ENCODE measurements at places on chromosomes 12 and 14. TPM values are rescaled to one million over a fixed set of nuclear protein-coding genes. Genes with fewer than 3 reads are reported as not detected.

Gene HAL
- total RNA-seq: not detected

- no peak for DNase-seq
These were observed 210.4 kb downstream of the DPY19L2 start for GRCh38 chr12:63457857-63458256.

- DNase-seq: no peak
These were observed 126.6 kb upstream of the BCL2L14 start for GRCh38 chr12:11943919-11944700.

Gene TC2N
- 49.2 TPM for total RNA-seq

GRCh38 chr12:32489070-32489469, 89.7 kb downstream of the FGD4 start:
- no peak for DNase-seq

Gene SUPT16H
- total RNA-seq: 74.5 TPM

DNA sequence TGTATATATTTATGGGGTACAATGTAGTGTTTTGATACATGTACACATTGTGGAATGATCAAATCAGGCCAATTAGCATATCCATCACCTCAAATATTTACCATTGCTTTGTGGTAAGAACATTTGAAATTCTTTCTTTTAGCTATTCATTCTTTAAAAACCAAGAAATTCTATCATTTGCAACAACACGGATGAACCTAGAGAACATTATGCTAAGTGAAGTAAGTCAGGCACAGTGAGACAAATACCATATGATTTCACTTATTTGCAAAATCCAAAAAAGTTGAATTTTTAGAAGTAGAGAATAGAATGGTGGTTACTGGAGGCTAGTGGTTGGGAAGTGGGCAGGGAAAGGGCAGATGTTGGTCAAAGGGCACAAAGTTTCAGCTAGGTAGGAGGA, 129.3 kb upstream of the PTPRQ start:
- DNase-seq: no peak

DNA sequence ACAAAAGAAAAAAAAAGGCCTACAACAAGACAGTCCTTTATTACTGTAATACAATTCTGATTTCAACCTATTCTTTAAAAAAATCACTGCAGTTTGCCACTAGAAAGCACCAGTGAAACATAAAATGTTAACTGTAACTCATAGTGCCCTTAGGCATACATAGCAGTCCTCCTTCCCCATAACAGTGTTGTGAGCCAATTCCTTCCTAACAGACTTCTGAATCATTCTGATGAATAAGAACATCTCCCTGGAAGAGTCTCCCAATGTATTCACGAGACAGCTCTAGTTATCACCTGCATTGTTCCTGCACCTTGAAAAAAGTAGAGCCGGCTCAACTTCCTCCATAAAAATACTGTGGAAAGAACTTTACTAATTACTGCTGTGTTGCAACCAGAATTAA, 213.6 kb upstream of the FSCB start:
- DNase-seq: no peak

Gene KRT77
- total RNA-seq: not detected

- DNase-seq: peak; percentile 34
These were observed 2.5 kb downstream of the MYH7 start for GRCh38 chr14:23432946-23433345.

DNA sequence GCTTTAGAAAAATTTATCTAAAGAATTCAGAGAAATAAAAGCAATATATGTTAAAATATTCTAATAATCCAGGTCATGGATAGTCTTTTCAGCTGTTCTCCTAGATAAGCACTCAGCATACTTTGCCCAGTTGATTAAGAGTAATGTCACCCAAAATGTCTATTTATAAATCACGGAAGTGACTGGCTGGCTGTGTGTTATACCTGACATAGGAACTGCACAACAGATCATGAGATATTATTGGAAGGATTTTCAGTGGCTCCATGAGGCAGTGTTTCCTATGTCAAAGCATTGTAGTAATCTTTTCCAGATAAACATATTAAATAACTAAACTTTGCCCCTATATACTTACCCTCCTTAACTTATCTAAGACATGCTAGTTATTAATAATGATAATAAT, 128.8 kb downstream of the ITPR2 start:
- no peak for DNase-seq

DNA sequence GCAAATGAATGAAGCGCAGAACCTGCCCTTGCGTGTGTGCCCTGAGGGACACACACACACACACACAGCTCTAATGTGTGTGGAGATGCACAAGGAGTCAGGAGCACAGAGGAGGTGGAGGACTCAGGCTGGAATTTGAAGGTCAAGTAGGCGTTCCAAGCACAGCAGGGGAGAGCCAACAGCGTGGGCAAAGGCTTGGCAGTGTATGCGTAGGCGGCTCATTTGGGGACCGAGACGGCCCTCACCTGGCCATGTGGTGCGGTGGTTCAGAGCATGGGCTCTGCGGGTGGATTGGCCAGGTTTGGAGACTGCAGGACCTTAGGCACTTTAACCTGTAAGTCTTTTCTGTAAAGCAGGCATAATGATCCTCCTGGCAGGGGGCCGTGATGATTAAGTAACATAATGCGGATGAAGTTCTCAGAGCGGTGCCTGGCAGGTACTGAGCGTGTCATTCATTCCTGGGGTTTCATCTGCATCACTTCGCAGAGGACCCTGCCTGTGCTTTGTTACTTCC, 69.5 kb upstream of the SLC24A4 start:
- no peak for DNase-seq

DNA sequence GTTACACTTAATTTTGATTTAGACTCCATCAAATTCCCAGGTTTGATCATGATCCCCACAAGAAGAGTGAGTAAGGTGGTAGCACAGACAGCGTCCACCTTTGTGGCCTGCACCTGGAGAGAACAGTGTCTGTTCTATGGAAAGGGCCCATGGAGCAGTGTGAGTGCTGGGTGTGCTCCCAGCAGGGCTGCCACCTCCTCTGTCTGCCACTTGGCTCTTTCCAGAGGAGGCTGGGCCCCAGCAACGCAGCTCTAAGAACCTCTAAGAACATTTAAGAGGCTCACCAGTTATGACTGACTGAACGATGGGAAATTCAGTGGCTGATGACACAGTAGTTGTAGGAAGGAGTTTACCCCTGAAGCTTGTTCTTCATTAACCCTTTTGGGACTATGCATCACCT, 17.3 kb downstream of the VDR start:
- no peak for DNase-seq

GRCh38 chr12:79555028-79555925, 135.5 kb downstream of the PAWR start:
- no peak for DNase-seq

Gene MEG3
- 35.4 TPM for total RNA-seq

- no peak for DNase-seq
These were observed 378.3 kb upstream of the PRICKLE1 start for GRCh38 chr12:42967850-42968249.

Gene SLC25A21
- total RNA-seq: 1.2 TPM

DNA sequence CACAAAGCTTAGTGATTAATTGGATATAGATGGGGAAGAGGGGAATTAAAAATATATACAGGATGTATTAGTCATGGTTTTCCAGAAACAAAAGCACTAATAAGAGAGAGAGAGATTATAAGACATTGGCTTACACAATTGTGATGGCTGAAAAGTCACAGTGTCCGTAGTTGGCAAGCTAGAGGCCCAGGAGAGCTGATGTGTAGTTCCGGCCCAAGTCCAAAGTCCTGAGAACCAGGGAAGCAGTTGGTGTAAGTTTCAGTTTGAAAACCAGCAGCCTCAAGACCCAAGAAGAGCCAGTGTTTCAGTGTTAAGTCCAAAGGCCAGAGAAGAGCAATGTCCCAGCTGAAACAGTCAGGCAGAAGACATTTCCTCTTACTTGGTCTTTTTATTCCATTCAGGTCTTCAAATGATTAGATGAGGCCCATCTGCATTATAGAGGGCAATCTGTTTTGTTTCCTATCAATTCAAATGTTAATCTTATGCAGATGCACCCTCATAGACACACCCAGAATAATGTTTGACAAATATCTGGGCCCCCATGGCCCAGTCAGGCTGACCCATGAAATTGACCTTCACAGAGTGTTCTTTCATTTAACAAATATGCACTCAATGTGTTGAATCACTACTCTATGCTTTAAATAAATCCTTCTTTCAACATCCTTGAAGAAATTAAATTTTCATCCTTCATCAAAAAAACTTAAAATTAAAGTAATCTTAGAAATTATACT, 67.2 kb upstream of the DIO2 start:
- no peak for DNase-seq

GRCh38 chr14:102019006-102019540, 54.7 kb downstream of the DYNC1H1 start:
- DNase-seq: no peak

DNA sequence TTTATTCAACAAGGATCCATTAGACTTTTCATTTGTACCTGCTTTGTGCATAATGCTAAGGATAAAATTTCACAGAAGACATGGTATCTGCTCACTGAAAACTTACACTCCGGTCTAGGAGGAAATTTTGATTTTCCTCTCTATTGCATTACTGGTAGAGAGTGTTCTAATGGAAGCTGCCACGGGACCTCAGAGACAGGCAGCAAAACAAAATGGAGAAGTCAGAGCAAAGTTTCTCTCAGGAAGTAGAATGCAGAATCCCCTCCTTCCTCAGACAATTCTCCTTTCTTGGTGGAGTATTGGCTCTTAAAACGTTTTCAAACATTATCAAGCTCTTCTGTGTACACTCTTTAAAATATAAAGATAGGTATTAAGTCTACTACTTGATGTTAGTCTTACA, 12.3 kb downstream of the CLEC2B start:
- no peak for DNase-seq

- no peak for DNase-seq
These were observed 300 bp downstream of the SSH1 start for GRCh38 chr12:108857158-108857407.

DNA sequence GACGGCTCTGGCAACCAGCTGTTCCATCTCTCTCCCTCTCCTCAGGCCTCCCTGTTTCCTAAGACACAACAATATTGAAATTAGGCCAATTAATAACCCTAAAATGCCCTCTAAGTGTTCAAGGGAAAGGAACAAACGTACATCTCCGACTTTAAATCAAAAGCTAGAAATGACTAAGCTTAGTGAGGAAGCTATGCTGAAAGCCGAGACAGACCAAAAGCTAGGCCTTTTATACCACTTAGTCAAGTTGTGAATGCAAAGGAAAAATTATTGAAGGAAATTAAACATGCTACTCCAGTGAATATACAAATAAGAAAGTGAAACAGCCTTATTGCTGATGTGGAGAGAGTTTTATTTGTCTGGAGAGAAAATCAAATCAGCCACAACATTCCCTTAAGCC, 61.8 kb upstream of the CATSPERB start:
- DNase-seq: no peak

DNA sequence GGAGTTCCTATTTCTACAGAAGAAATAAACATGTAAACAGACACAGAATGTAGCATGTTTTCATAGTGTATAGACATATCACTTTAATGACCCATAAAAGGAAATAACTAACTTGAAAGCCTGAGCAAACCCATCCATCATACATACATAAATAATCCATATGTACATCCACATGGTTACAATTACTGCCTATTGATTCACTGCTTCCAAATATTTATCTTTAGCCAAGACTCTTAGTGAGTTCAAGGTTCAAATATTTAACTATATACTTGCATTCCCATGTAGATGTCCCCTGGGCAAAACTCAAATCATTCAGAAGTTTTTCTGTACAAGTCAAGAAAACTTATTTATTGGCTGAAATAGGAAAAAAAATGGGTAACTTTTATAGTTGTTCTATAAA, 95.4 kb downstream of the CCER1 start:
- no peak for DNase-seq

DNA sequence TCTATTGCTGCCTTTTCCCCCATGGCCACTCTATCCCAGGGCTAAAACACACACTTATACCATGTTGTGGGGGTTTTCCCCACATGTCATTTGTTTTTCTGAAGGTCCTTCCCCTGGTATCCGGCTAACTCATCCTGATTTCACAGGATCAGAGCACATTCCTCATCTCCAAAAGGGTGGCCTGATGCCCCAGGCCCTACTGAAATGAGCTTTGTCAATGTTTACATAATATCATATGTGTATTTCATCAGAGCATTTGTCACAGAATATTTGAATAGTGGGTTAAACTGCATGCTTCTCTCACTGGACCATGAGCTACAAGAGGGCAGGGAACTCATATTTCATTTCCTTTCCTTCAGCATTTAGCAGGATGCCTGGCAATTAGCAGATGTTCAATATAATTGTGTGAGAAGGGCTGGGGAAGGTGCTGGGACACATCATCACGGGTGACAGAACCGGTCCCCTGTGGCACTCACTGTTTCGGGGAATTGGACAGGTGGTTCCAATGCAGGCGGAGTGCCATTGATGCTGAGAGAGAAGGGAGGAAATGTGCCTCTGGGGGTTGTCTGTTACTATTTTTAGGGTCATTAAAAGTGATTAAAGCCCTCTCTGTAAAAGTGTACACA, 26.8 kb downstream of the EMP1 start:
- DNase-seq: no peak

- no peak for DNase-seq
These were observed 57.0 kb upstream of the FOXN3 start for GRCh38 chr14:89473989-89474388.

Gene SMAGP
- total RNA-seq: 5.3 TPM

- no peak for DNase-seq
These were observed 5.1 kb downstream of the SLC38A2 start for GRCh38 chr12:46367351-46368029.

DNA sequence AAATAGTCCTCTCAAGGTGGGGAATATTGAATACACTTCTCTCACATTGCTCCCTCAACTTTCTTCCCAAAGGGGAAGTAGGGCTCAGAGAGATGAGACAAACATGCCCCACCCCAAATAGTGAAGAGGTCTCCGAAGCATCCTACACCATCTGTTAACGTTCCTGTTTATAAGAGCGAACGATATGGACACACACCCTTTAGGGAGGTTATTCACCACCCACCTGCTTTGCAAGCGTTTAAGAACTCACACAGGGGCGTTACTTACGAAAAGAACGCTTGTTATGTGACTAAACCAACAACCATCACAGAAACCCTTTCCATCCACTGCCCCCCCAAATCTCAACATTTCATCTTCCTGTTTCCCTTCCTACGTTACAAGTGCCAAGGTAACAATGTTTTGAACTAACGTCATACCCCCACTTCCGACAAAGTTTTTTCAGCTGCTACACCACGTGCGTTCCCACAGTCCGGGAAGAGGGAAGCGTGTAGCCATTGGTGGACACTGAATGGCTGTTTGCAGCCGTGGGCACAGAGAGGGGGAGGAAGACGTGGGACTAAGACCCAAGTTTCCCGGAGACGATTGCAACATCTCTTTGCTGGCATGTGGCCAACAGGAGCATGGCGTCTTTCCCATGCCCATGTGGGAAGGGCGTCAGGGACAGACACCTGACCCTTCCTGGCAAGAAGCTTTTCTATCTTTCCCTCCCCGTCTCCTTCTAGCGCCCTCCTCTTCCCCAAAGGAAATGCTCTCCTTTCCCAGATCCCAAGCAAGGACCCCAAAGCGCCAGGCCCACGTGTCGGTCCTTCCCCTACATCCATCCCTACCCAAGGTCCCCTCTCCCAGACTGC, 1.2 kb downstream of the YBX3 start:
- peak; percentile 98 for DNase-seq

GRCh38 chr12:124422142-124422569, 127.3 kb downstream of the RFLNA start:
- DNase-seq: no peak

Gene KLHDC1
- total RNA-seq: 12.8 TPM

Gene SRGAP1
- 5.4 TPM for total RNA-seq

Gene ETFBKMT
- 3.1 TPM for total RNA-seq

GRCh38 chr14:87149583-87150354, 843.2 kb downstream of the GALC start:
- DNase-seq: no peak

Measured in sigmoid colon (tissue), 7 donors.